ENCODE measurements at places on chromosomes 13 and 19. TPM values are rescaled to one million over a fixed set of nuclear protein-coding genes. Genes with fewer than 3 reads are reported as not detected.

Gene LPAR2
- total RNA-seq = 364 TPM

Gene BRCA2
- 3.0 TPM for total RNA-seq

- no peaks in the 10 kb centered on the region for H3K4me1 ChIP-seq
- H3K27me3 ChIP-seq = peaks cover 2% of the 10 kb centered on the region
- peaks cover 4% of the 10 kb centered on the region for H3K36me3 ChIP-seq
- H3K27ac ChIP-seq = no peak overlapping the region
- DNase-seq = no peak
- no peak overlapping the region for H3K4me3 ChIP-seq
Measured at GRCh38 chr13:49869519-49869918, 66.6 kb downstream of the SPRYD7 start.

GRCh38 chr13:101265934-101266333 is 150.4 kb downstream of the NALCN start:
- DNase-seq = no peak
- H3K4me1 ChIP-seq = peaks cover 11% of the 10 kb centered on the region
- no peak overlapping the region for H3K27ac ChIP-seq

DNA sequence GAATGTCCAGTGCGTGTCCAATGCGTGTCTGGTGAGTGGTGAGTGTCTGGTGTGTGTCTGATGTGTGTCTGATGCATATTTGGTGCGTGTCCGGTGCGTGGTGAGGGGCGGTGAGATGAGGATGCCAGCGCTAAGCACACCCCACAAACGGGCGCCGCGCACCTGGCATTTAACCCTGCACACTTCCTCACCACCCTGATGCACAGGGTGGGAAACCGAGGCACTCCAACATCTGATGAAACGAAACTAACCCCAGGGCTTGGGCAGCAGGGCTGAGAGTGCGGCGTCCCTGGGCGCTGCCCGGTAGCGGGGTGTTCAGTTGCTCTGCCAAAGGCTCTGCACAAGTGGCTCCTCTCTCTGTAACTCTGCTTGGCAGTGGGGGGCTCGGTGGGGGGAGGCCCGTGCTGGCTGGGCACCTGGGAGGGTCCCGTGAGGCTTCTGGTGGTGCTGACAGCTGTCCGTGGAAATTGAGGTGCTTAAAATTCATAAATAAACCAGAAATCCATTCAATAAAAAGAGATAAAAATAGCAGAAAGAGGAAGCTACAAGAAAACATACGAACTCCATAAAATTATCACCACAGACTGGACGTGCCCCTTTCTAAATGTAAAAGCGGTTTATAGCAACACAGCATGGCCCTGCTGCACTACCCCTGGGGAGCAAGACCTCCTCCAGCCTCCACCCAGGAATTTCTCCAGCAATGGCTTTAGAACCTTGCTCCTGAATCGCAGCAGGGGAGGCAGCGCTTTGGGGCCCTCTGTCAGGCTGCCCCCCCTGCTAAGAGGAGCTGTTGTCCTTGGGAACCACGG is 76.0 kb downstream of the RASA3 start:
- no peak overlapping the region for H3K27ac ChIP-seq
- H3K4me3 ChIP-seq = no peak overlapping the region
- peaks cover 11% of the 10 kb centered on the region for H3K4me1 ChIP-seq
- DNase-seq = no peak

DNA sequence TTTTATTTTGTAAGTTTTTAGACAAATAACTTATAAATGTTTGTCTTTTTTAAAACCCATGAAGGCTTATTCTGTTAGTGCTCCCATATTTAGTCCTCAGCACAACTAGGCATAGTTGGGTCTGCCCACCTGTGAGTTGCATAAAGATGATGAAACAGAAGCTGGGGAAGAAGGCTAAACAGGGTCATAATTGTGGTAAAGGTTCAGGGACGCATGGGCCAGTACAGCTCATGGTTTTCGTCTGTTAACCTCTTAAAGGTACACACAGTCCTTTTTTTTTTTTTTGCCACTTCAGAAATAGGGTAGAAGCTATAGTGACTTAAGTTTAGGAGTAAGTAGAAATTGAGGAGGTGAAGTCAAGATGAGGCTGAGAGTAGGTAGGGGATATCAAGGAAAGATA is 58.3 kb downstream of the TM9SF2 start:
- no peaks in the 10 kb centered on the region for H3K27me3 ChIP-seq
- DNase-seq = no peak
- no peaks in the 10 kb centered on the region for H3K4me1 ChIP-seq
- H3K27ac ChIP-seq = no peak overlapping the region
- H3K4me3 ChIP-seq = no peak overlapping the region
